ENCODE measurements at places on chromosomes 1 and 21. TPM values are rescaled to one million over a fixed set of nuclear protein-coding genes. Genes with fewer than 3 reads are reported as not detected.

The CXADR gene
- 11.5 TPM for total RNA-seq

The LENEP gene
- total RNA-seq: not detected

The DNM3 gene
- total RNA-seq: 1.7 TPM

The CFHR1 gene
- not detected for total RNA-seq

The DCST1 gene
- total RNA-seq: not detected

The PODN gene
- total RNA-seq: not detected

The KIF2C gene
- 55.4 TPM for total RNA-seq

The C1orf198 gene
- 71.2 TPM for total RNA-seq

The ABCA4 gene
- total RNA-seq: not detected

DNA sequence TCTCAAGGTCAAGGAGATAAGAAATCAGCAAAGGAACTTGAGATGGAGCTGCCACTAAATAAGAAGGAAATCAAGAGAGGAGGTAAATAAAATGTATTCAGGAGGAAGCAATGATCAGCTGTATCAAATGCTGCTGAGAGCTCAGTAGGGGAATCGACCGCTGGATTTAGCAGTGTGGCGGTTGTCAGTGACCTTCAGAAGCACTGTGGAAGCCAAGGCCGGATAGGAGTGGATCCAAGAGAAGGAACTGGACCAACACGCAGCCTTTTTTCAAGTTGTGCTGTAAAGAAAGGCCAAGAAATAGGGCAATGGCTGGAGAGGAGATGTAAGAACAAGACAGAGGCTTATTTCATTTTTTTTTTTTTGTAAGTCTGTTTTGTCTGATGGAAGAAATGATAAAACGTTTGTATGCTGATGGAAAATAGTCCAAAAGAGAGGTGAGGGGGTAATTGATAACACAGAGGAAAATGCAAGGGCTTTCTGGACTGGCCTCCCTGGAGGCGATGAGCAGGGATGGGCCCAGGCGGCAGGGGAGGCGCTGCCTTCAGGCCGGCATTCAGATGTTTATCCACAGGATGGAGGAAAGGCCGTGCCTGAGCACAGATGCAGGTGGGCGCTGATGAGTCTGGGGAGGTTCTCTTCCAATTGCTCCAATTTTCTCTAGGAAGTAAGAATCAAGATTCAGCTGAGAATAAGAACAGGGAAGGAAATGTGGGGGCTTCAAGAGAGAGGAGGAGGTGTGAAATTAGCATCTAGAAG is 17.5 kb upstream of the FAM43B start:
- no peak for DNase-seq

DNA sequence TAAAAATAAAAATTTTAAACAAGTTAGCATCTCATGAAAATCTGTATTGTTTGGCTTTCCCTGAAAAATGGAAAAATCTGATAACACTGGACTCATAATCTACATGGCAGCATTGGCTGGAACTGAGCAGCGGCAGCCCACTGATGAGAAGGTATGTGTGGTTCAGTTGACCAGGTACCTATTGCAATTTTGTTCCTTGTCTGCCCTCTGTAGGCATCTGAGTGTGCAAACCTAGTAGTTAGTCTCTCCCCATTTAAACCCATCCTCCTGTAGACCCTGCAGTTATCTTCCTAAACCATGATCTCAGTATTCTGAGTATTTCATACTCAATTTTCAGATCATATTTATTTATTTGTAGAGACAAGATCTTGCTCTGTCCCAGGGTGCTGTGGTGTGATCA is 59.4 kb upstream of the SERBP1 start:
- no peak for DNase-seq

GRCh38 chr1:85427849-85428248 is 37.1 kb downstream of the DDAH1 start:
- no peak for DNase-seq

DNA sequence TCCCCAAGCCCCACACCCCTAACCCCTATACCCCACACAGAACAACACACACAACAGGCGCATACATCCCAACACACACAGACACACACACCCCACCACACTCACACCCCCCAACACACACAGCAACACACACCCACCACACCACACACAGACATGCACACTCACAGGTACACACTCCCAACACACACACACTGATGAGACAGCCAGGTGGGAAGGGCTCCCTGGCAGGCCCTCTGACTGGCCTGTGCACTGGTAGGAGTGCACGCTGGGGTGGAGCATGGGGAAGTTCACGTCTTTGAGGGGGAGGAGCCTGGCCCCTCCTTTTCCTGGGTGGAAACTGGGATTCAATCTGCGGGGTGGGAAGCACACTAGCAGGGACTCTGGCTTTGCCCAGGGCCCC is 116.7 kb downstream of the RHOU start:
- no peak for DNase-seq

DNA sequence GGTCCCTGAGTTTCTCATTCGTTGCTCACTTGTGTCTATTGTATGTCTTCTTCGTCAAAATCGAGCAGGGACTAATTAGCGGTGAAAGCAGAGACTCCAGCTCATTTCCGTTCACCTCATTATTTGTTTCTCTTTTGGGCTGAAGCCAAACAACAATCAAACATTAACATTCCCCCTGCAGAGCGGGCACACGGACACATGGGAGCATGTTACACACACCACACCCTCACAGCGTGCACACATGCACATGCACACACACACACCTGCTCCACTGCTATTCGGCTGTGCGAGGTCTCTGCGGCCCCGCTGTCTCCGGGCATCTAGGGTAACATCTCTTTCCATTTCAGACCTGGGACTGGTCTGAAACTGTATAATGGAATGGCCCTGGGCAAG is 58.5 kb upstream of the LRRC8D start:
- no peak for DNase-seq

- DNase-seq: no peak
These were observed 74.5 kb downstream of the NID1 start for GRCh38 chr1:235990330-235990795.

DNA sequence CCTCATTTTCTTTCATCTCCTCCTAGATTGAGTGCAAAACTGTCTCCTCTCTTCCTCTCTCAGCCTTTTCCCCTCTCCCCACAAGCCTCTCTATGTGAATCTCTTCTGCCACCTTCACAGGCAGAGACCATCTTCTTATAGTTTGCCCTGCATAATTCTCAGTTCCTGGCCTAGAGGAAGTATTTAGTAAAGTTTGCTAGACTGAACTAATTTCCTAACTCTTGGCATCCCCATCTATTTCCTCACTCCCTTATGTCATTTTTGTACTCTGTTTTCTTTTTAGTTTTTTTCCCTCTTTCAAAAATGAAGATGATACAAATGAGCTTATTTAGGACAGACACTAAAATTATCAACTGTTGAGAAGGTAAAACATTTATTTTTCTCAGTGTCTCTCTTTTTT is 66.0 kb downstream of the XCL2 start:
- DNase-seq: no peak

GRCh38 chr21:28100366-28100765 is 892.3 kb downstream of the LTN1 start:
- DNase-seq: no peak

DNA sequence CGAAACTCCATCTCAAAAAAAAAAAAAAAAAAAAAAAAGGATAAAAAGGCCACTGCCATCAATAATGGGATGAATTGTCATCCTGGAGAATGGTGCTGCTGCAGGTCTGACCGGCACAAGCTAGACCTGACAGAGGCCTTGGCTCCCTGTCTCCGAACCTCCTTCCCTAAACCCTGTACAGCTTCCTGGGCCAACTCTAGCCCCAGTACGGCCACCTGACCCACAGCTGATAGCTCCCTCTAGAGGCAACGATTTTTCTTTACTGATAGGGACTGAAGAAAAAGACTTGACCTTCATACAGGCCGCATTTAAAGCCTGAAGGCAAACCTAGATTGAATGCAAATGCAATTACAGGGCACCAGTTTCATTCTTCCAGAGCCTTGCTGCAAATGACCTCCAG is 30.7 kb downstream of the NOL9 start:
- DNase-seq: no peak

GRCh38 chr1:179352236-179352635 is 13.5 kb upstream of the AXDND1 start:
- DNase-seq: no peak

All from Caki2 (cell line).